Stimulated activated CD8-positive, alpha-beta memory T cell treated with anti-CD3 and anti-CD28 coated beads, Interleukin-7, amount 100 ng/mL, for 1 hour (primary cell): ENCODE measurements at places on chromosomes 1 and 21.

- no peak for DNase-seq
Observed at GRCh38 chr1:21899987-21900386, 37.1 kb downstream of the HSPG2 start.

DNA sequence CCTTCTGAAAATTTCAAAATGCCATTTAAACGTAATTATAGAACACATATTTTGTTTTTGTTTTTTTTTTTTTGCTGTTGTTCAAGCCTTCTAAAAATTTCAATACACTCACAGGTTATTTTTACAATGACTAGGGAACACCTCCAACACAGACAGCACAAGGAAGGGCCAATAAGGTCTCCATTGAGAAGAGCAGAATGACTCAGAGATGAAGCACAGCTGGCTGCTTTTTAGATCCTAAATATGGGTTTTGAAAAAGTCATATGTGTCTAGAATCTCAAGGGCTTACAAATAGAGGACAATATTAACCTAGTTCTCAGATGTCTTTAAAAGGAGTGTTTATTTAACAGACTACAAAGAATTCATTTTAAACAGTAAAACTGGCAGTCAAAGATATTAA, 104.6 kb downstream of the NEGR1 start:
- DNase-seq = no peak

- DNase-seq = no peak
Observed at GRCh38 chr1:162187687-162188276, 118.3 kb downstream of the NOS1AP start.

DNA sequence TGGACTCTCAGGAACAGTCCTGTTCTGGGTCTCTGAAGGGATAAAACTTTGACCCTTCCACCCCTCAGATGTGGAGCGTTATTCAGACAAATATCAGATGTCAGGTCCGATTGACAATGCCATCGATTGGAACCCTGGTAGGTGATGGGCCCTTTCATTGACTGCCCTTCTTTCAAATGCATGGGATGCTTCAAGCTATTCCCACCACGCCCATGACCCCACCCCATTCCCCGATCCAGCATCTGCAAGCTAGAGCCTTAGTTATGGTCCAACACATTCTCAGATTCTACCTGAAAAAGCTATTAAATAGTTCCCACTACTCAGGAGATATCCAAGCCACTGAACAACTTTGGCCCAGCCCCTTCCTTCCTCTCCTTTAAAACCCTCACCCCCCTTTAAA, 12.5 kb downstream of the POLR3GL start:
- no peak for DNase-seq

GRCh38 chr1:27144920-27145661, 9.8 kb downstream of the SLC9A1 start:
- DNase-seq = no peak

- no peak for DNase-seq
Observed at GRCh38 chr1:67085326-67085725, 31.4 kb upstream of the SLC35D1 start.

DNA sequence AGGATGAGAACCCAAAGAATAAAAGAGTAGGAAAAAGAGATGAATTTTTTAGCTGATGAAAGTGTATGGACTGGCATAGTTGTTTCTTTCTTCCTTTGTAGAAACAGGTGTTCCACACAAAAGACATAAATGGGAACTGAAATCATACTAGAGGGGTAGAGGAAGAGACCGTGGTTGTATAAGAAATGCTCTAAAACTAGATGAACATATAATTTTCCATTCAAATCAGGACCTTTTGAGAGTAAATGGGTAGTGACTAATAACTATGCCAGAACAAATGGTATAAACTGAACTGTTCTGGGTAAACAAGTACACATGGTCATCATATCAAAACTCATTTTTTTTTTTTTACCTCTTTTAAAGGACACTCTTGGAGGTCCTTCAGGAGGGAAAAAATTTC, 344.2 kb downstream of the VAV3 start:
- DNase-seq = no peak

DNA sequence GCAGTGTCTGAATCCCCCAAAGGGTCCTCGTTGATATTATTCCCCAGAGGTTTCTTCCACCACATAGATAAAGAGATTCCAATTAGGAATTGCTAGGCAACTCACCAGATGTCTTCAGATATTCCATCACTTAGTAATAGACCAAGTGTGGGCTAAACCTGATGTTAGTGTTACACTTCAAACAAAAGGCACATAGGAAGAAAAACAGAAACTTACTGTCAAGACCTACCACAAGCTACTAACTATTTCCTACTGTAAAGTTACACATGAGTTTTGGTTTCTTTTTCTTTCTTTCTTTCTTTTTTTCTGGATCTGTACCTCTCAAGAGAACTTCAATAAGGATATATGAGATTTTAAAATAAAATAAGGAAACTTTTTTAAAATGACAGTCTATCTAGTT, 879.1 kb upstream of the NEGR1 start:
- DNase-seq = no peak

GRCh38 chr1:208245185-208245705, 1.1 kb upstream of the PLXNA2 start:
- DNase-seq = peak; percentile 53

DNA sequence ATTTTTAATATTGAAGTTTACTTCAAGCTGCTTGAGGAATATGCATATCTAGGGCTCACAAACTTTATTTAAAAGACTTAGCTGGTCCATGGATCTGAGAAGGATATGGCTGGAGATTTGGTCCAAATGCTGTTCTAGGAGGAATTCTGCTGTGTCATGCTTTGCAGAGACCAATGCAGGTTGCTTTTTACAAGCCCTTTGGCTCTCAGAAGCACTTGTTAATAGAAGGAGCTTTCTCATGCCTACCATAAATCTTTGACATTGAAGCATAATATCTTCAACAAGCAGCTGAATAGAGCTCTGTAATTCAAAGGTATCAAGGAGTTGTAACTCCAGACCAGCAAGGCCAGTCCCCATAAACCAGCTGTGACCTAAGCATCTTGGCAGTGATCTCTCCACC, 299.1 kb downstream of the HHAT start:
- DNase-seq = no peak

- no peak for DNase-seq
Observed at GRCh38 chr1:93468662-93469061, 20.7 kb downstream of the FNBP1L start.

DNA sequence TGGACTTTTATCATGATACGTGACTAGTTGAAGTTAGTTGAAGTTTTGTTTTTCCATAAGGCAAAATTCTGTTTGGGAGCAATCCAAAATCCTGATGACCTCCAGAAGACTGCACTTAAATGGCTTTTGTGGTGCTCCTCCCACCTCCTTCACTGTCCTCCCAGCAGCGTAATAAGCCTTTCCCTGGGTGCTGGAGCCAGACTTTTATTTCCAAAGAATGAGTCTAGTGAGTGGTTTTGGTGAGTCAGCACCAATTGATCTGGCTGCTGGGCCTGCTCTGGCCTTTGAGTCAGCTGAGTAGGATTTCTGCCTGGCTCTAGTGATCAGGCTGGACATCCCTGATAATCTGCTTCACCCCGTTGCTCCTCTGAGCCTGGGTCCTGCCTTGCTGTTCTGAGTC, 21.7 kb upstream of the KCND3 start:
- DNase-seq = no peak

GRCh38 chr1:198933515-198934222, 294.8 kb downstream of the PTPRC start:
- no peak for DNase-seq

GRCh38 chr1:233245191-233245765, 50.2 kb downstream of the PCNX2 start:
- no peak for DNase-seq

GRCh38 chr1:223737342-223737741, 25.0 kb downstream of the CAPN2 start:
- DNase-seq = no peak

DNA sequence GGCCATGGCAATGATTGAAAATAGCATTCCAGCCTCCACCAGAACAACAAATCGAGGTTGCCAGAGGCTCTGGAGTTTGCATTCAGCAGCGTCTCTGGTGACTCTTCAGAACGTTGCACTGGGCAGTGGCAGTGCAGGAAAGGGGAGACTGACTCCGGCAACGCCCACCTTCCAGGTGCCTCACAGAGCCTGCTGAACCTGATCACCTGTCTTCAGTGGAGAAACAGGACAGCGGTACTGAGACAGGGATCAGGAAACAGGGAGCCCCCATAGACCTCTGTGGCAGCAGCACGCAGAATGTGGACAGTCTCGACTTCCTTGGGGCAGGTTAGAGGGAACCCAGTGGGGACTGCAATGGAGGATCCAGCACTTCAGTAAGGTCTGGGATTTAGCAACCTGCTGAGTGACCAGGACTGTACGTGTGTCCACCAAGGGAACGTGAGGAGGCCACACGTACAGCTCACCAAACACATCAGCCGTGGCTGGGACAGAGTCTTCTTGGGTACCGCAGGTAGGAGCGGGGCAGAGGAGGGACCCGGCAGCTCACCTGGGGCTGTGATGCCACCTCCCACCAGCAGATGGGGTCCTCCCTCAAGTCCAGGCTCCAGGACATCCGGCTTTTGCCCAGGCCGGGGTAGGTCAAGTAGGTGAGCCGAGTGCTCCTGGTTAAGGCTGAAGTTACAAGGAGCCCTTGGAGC, 128.6 kb downstream of the PRDM2 start:
- no peak for DNase-seq

DNA sequence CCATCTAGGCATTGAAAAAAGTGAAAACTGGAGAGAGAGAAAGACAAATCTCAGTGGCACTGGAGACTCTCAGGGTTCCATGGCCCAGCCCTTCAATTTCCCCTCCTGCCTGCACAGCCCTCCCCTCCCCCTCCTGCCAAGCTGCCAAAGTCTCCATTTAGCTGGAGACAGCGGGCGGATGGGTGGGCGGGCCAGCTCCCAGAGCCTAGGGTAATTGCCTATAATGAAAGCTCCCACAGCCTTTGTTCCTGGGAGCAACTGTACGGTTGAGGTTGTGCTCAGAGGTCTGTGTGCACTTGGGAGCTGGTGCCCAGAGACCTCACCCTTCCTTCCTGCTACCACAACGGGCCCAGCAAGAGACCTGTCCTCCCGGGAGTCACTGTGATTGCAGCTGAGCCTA, 89.6 kb downstream of the NAV1 start:
- no peak for DNase-seq

- no peak for DNase-seq
Observed at GRCh38 chr1:220526294-220526693, 1.6 kb upstream of the MARK1 start.

- no peak for DNase-seq
Observed at GRCh38 chr1:2914702-2915101, 106.6 kb upstream of the ACTRT2 start.

- no peak for DNase-seq
Observed at GRCh38 chr1:227952374-227953021, 4.8 kb upstream of the WNT9A start.

- no peak for DNase-seq
Observed at GRCh38 chr1:17356387-17357026, 15.5 kb upstream of the PADI6 start.

GRCh38 chr1:41383094-41383852, 22.0 kb downstream of the FOXO6 start:
- no peak for DNase-seq

- no peak for DNase-seq
Observed at GRCh38 chr1:73674945-73675561, 522.9 kb downstream of the LRRIQ3 start.

- no peak for DNase-seq
Observed at GRCh38 chr1:22790232-22791008, 79.8 kb downstream of the EPHB2 start.

GRCh38 chr1:101567582-101568189, 330.9 kb downstream of the S1PR1 start:
- DNase-seq = no peak

DNA sequence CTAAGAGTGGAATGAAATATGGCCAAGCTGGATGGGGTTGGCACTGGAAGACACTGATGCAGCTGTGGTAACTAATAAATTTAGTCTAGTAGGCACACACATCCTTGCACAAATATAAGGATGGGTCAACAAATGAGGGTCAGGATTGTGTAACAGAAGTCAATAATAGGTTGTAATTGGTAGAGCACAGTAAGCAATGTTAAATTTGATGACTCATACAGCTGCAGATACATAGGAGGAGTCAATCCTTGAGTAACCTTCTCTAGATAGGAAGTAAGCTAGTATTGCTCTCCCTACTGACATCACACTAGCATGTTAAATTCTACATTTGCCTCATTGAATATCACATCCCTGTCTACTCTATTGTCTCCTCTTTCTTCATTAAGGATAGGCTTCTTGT, 332.1 kb downstream of the PTPRC start:
- DNase-seq = no peak

DNA sequence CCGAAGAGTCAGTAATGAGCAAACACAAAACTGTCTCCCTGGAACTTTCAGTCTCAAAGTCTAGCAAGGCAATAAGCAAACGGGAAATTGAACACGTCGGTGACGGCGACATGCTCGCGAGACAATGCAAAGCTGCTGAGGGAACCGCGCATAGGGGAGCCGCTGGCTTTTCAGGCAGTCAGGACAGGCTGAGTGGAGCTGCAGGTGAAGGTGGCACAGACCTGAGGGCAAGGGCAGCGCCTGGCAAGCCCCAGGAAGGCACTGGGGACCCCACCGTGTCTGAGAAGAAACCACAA, 4.9 kb downstream of the INTS11 start:
- DNase-seq = no peak

DNA sequence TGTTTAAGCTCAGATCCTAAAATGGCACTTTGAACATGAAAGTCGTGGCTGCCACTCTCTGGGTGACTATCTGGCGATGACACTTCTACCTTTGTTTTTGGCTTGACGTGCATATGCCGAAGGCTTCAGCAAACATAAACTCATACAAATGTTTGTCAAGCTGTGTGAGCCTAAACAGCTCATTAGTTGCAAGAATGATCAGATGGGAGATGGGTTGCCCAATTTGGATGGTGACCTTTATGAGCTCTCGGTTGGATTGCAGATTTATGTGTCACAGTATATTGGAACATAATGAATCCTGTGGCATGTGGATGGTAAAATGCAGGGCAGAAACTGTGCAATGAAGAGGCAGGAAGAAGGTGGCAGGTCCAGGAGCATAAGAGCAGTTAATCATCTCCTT, 229.3 kb downstream of the DISC1 start:
- DNase-seq = no peak

DNA sequence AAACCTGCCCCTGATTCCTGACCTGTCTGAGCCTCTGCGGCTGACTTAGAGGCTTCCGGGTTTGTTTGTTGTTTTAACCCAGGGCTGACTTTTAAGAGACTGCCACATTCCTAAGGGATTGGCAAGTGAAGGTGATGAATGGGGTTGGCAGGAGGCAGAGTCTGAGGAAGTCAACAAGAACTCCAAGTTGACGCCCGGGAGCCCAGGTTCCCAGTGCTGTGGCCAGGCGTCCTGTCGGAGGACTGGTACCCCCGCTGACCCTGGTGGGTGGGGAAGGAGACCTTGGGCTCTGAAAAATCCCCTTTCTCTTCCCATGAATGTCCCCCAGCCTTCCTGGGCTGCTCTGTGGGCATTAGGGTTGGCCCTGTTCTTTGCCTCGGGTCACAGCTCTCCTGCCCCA, 19.7 kb upstream of the EPS8L3 start:
- DNase-seq = no peak

- DNase-seq = no peak
Observed at GRCh38 chr1:46607345-46608130, 3.5 kb upstream of the MKNK1 start.

- DNase-seq = peak; percentile 41
Observed at GRCh38 chr1:166479052-166479631, 312.3 kb upstream of the FAM78B start.
